ENCODE measurements at places on chromosomes 3 and 15.

- DNase-seq: no peak
Measured at GRCh38 chr3:72047221-72047871, 262.4 kb upstream of the PROK2 start.

GRCh38 chr15:80423215-80423614, 19.0 kb downstream of the ARNT2 start:
- DNase-seq: no peak

- no peak for DNase-seq
Measured at GRCh38 chr3:121961283-121961682, 60.8 kb downstream of the ILDR1 start.

DNA sequence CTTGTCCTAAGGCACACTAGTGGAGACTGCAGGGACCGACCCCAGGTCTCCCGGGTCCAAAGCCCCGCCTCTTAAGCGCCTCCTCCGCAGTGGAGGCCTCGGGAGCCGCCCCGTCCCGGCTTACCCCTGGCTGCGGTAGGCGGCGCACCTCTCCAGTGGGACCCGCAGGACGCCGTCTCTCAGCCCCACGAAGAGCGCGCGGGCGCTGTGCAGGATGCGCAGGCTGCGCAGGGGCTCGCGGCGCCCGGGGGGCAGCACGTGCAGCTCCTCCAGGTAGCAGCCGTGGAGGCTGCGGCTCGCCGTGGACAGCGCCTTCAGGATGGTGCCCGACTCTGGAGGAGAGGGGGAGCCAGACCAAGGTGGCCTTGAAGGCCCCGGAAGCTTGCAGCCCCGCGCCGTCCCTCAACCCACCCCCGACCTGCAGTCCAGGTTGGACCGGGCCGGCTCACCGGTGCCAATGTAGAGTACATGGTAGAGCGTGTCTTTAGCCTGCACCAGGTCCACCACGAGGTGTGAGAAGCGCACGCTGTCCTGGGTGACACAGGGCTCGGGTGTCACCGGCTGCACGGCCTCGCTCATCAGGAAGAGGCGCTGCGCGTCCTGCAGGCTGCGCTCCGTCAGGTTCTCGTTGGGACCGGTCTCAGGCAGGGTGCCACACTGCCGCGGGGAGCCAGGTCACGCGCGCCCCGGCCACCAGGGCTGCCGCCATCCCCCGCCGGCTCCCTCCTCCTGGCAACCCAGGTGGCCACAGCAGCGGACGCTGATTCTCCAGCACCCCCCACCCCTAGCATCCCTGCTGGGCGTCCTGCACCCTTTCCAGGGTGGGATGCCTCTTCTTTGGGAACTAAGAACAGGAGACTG, 105.5 kb downstream of the SEMA5B start:
- DNase-seq: no peak

- no peak for DNase-seq
Measured at GRCh38 chr3:42815826-42816225, 6.6 kb downstream of the ACKR2 start.

- peak; percentile 7 for DNase-seq
Measured at GRCh38 chr3:42229942-42230688, 35.9 kb downstream of the CCK start.

GRCh38 chr15:85598219-85598618, 196.5 kb downstream of the KLHL25 start:
- no peak for DNase-seq

- no peak for DNase-seq
Measured at GRCh38 chr3:190626951-190627620, 113.2 kb downstream of the IL1RAP start.

- DNase-seq: peak; percentile 68
Measured at GRCh38 chr3:173395412-173396181, 1.9 kb upstream of the NLGN1 start.

DNA sequence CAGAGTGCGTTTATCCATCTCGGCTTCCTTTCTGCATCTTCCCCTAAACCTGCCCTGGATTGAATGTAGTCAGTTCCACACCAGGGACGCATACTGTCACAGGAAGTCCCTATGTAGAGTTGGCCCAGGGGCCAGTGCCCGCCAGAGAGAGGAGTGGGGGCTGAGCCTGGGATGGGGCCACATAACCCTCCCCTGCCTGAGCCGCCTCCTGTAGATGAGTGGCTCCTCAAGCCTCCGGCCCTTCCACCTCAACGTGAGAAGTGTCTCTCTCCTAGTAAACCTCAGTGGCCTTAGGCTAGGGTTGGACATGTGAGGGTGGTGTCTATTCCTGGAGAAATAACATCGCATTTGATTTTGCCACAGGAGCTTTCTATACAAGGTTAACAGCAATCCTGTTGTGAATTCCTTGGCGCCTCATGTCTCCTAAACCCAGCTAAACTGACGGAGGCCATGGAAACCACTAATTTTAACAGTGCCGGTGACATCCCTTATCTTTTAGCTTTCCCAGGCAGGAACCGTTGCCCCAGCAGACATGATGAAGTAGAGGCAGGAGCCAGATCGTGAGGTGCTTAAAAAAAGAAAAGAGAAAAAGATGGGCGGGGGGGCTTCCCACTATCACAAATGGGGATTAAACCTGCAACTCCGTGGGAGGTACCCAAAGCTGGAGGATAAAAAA, 171.1 kb downstream of the CHDH start:
- DNase-seq: no peak

DNA sequence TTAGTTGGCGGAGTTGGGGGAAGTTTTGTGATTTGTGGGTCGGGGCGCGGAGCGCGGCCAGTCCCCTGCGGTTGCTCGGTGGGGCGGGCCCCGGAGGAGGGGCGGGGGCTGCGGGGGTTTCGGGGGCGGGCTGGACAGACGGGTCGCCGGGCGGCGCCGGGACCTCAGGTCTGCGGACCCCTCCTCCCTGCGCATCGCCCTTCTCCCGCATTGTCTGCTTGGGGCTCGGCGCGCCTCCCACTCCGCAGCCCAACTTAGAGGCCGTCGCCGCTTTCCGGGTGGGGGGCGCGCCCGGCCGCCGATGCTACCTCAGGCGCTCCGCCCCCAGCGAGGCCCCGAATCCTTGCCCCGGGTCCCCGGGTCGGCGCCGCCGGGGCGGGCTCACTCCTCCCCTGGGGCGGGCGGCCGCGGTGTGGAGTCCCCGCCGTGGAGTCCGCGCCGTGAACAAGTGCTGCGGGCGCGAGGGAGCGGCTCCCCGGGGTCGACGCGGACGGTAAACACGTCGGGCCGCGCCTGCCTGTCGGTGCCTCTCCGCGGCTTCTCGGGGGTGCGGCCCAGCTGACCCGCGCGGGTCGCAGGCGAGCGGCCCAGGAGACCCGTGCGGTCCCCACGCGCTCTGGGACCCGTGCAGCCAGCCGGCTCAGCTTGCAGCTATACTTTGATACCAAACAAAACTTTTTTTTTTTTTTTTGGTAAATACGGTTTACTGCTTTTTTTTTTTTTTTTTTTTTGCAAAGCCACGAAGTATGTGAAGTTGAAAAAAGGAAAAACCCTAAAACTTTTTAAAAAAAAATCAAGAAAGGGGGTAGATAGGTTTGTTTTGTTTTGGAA, 624 bp downstream of the AKAP13 start:
- no peak for DNase-seq

DNA sequence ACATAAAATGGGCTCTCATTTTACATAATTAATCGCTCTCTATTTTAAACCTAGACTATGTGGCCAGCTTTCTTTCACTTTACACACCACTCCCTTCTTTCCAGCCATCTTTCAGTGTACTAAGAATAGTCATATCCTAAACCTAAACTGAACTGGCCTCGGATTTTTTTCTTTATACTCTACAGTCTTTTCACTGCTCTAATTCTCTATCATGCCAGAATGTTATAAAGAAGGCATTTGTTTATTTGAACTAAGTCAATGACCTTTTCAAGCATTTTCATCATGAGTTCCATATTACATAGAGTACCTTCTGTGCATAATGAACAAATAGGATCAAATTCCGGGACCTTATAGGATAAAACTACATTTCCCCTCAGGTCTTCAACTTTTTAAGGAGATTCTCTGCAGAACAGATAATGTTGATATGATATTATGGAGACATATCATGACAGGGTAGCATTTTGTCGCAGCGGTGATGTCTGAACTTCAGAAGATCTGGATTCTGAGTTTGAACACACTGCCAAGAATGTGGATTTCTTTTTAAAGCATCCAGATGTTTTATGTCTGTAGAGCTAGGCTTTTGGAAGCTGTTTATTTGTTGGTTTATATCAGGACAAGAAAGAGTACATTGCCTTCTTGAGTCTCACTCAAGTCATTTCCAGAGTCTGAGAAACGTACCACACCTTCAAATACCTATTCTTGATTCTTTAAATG, 1047.3 kb downstream of the MCTP2 start:
- DNase-seq: no peak

DNA sequence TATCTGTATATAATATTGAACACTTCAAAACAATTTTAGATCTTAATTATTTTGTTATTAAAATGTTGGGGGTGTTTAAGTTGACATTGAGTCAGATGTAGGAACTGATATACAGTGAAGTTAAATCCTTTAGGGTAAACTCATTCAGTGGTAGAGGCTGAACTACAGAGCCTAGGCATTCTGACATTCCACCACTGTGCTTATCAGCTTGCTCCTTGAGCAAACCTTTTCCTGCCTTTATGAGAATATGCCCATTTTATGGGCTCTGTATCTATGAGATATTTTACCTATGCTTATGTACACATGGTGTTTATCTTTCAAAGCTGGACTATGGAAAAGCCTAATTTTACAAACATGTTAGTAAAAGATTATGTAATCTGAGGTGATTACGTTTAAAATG, 407.5 kb downstream of the ZBTB20 start:
- DNase-seq: no peak

GRCh38 chr15:58182460-58183163, 44.4 kb downstream of the AQP9 start:
- DNase-seq: no peak

DNA sequence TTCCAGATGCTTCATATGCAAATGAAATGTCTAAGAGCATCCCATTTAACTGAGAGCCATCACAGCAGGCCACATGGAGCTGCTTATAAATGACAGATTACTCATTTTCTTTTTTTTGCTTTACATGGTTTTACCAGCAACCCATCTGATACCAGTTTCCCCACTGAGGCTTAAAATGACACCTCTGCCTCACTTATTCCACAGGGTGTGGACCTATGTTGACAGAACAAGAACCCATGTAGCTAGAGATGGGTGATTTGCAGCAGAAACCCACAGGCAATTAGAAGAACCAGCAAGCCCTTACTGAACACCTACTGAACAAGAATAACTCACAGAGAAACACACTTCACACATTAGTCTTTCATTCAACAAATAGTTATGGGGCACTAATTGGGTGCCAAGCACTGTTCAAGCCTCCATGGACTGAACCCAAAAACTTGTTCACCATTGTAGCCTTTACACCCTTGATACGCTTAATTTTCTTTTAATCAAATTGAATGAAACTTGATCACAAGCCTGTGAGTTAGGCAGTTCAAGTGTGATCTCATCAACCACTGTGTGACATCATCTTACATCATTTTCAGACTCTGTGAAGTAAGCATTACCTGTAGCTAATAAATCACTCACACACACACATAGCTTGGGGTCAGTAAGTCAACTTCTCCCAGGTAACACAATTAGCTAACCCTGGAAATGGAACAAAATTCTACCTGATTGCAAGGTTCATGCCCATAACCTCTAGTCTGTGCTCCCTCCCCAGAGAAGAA, 45.4 kb downstream of the MAGI1 start:
- DNase-seq: no peak

DNA sequence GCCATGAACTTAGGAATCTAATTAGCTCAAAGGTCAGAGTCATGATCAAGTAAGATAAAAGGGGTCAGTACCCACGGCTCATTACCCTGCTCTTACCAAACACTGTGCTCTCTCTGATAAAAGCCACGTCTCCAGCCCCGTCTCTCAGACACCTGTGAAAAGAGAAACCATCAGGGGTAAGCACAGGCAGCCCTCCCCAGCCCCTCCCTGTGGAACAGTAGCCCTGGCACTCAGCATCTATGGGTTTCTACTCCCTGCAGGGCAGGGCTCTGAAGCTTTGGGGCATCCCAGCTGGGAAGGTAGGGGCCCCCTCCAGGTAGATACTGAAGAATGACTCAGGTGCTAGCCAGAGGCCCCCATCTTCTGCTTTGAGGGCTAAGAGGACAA, 10.5 kb downstream of the LTF start:
- no peak for DNase-seq

GRCh38 chr3:54630101-54630623, 297.7 kb downstream of the LRTM1 start:
- no peak for DNase-seq

- DNase-seq: no peak
Measured at GRCh38 chr3:46508850-46509591, 11.2 kb downstream of the RTP3 start.

DNA sequence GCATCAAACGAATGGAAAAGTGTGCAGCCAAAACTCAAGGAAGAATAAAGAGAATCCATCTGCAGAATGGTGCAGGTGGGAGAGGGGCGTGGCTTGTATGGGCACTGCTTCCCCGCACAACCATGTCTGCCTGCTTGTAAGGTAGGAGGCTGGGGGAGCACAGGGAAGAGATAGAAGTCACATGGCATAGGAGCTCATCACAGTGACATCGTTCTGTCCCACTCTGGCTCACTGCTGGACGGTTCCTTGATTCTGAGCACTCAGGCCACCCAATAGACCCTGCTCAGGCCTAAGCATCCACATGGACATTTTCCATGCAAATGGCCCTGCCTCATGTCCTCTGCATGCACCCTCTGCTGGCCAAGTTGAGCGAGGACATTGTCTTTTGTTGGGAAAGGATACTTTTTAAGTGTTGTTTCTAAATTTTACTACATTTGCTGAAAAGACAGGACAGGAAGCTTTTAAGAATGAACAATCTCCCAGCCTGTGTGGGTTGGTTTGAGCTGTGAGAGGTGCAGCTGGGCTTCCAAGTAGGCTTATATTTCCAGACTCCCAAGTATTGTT, 3.1 kb downstream of the MYLK start:
- DNase-seq: no peak

DNA sequence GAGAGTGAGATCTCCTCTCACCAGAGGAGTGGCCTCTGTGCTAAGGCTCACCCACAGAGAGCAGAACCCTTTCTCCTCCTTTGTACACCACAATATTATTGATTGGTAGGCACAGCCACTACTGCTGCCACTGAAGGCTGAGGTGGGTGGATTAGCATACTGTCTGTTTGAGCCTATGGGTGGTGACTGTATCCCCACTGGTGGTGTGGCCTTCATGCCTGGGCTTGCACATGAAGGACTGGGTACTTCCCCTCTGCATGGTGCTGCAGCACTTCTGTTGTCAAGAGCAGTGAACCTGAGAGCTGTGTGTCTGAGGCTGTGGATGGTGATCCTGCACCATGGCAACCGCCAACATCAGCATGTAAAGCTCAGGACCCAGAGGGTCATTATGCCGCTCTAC, 35.7 kb upstream of the NECTIN3 start:
- DNase-seq: no peak
